ENCODE measurements at places on chromosomes 13 and 19.

DNA sequence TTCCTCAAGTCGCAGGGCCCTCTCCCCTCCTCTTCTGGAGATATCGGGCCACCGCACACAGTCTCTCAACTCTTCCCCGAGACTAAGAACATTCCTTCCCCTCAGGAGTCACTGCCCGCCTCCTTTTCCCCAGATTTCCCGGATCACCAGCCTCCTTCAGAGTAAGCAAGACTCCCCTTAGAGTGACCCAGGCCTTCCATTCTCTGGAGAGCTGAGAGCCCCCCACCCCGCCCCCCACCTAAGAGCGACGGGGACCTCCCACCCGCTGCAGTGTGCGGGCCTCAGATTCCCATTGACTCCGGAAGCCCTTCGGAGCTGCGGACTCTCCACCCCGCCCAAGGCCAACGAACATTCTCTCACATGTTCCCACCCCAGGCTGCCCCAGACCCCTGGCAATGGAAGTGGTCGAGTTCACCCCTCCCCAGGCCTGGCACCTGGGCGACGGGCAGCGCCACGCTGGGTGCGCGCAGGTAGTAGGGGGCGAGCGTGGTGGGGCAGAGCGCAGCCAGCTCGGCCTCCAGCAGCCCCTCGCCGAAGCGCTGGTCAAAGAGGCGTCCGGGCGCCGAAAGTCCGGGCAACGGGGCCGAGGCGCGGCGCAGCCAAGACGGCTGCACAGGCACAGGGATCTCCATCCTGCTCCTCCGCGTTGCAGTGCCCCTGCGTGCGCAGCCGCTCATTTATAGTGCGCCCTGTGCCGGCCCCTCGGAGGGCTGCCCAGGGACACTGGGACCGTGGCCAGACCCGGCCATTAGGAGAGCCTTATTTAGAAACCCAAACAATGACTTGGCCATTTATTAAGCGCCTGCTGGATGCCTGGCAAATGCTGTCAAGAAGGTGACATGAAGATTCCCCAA, at the start of gene HSPB6:
Gene HSPB6 (minus strand): TSS at position 653 of the 854 bp plus-strand sequence. CDS start 21 bp downstream, at position 632.
- DNase-seq = peak; percentile 80

DNA sequence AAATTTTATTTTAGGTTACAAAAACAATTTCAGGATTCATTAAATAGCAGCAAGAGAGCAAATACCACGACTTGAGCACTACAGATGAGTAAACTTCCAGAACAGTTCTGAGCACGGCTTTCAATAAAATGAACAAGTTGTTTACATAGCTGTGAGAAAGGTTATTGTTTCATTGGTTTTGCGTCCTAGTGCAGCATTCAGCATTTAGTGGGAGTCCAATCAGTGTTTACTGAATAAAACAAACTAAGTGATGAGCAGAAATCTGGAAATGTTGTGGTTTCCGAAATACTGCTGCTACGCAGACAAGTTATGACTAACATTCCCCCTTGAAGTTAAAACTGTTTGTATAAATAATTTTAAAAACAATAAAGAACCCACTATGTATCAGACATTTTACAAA, 251.5 kb upstream of the STARD13 start:
- no peak for DNase-seq

DNA sequence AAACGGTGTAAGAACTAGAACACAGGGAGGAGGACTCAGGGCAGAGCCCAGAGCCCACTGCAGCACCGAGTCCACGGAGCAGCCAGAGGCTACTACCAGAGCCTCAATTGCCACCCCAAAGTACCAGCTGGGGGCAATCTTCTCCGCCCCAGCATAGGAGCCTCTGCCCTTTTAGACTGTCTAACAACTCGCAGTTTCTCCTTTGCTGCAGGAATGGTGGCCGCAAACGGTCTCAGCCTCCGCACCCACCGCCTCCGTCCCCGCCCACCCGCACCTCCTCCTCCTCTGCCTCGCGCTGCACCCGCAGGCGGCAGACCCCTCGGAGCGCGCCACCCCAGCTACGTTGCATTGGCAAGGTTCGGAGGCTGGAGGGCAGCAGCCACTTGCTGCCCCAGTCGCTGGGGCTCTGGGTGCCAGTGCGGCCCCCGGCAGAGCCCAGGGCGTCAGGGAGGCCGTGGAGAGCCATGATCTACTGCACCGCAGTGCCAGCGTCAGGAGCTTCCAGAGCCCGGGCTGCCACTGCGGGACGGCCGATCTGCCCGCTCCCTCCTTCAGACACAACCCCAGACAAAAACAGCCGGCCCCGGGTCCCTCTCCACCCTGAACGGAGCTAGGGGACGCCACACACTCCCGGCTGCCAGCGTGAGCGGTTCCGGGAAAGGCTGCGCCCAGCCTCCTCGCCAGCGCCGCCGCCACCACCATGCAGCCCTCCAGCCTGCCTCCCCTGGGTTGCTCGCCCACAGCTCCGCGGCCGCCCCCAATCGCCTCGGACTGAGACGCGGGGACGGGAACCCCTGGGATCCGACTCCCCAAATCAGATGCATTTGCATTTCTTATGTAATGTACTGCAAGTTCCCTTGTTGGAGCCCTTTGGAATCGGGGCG, 1.8 kb downstream of the FGF14 start:
- peak; percentile 47 for DNase-seq

DNA sequence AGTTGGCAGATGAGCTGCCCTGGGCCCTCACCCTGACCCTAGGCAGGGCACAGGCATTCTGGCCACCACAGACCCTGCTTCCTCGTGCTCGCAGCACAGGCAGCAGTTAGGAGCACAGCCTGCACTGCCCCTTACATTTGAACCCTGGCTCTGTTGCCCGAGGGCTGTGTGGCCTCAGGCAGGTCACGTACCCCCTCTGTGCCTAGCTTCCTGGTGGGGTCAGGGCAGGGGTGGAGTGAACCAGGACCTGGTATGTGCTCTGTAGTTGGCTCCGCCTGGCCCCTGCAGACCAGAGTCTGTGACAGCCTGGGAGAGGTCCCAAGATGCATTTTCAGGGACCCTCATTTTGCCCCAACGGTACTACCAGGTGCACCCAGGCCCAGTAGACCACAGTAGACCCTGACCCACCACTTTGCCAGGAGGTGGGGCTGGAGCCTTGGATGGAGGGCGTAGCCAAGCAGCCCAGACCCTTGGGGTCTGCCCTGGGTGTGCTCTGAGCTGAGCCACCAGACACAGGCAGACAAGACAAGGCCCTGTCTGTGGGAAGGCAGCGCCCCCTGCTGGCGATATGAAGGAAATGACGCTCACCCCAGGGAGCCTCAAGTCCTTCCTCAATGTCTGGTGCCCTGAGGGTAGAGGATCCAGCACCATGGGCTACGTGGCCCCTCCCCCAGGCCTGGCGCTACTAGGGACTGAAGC, 9.1 kb downstream of the LYL1 start:
- peak; percentile 93 for DNase-seq

DNA sequence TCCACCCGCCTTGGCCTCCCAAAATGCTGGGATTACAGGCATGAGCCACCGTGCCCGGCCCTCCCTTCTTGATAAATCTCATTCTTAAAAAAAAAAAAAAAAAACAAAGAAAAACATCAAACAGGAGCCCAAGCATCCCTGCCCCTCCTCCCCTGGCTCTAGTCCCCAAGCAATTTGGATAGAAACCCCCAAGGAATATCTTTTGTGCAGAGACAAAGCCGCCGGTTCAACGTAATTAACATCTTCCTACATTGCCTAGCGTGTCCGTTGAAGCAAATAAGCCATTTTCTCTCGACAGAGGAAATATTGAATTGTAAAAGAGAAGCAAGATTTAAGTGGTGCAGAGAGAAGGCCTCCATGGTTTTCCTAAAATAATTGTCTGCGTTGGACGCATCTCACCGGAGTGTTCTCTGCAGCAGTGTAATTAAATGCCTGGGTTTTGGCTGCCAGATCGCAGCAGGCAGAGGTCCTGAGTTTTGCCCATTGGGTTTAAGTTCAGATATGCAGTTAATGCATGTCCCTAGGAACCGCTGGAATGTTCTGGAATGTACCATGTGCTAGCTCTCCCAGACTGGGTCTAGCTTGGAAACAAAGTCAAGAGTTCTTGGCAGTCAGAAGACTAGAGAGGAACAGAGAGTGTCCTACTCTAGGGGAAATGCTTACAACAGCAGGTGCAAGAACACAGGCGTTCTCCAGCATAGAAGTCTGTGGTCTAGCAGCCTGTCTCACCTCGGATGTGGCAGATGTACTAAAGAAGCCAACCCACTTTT, 30.8 kb downstream of the PIN1 start:
- no peak for DNase-seq

- peak; percentile 44 for DNase-seq
Measured at GRCh38 chr13:52405767-52406494, at the start of gene THSD1. TSS of gene THSD1 (minus strand) at chr13:52406172. CDS start at chr13:52402600, 3,572 bp downstream.

GRCh38 chr19:41843371-41843770, 1.1 kb downstream of the LYPD4 start:
- DNase-seq = no peak

GRCh38 chr13:33004511-33004910, 11.7 kb upstream of the KL start:
- peak; percentile 57 for DNase-seq

DNA sequence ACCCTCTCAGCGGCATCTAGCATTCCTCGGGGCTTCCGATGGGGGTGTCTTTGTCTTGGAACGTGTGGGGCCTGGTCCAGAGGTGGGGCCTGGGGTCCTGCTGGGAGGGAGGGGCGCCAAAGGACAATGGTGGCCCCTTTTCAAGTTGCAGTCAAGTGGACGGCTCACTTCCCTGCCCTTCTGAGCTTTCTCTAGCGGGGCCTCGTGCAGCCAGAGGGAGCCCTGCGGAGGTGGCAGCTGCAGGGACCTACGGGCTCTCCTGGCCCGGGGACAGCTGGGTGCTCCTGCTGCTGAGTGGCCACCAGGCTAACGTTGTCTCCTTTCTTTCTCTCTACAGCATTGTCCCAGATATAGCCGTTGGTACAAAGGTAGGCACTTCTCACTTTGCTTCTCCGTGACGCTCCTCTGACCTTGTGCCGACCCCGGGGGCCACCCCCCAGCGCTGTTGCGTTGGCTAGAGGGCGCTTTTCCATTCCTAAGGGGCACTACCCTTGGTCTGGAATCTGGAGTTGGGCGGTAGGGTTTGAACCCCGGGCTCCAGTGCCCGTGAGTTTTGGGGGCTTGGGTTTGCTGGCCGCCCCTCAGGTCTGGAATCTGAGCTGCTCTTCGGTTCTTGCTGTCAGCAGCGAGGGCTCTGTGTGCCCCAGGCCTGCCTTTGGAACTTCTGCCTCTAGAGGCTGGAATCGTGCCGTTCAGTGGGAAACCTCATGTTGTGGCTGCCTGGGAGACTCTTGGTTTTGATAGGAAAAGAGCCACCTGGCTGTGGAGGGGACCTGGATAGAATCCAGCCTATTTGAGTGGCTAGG, 2.0 kb downstream of the PTBP1 start:
- no peak for DNase-seq

GRCh38 chr13:106401081-106401480, 134.4 kb downstream of the EFNB2 start:
- DNase-seq = no peak

DNA sequence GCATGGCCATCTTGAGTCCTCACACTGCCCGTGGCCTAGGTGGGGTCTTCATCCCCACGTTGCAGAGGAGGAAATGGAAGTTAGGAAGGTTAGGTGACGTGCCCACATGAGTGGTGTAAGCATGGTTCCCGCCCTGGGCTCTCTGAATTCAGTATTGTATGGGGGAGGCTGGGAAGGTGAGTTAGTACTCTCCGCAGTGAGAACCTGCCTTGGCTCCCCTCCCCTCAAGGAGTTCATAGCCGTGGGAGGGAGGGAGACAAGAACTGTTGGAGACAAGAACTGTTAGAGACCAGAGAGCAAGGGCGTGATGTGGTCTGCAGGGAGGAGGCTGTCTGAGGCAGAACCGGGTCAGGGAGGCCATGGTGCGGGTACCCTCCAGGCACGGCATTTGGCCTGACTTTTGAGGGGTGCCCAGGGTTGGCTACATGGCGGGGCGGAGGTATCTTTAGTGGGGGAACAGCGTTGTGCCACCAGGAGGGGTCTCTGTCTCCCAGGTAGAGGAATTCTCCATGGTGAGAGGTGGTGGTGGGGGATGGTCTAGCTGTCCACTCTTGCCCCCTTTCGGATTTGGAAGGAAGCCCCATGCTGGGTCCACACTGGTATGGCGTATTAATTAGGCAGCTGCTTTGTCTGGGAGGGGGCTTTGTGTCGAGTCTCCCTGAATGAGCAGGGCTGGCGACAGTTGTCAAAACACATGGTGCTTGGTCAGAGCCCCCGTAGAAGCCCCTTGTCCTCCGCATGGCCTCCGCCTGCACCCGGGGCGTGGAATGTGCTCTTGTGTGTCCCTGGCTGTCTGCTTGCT, 45.8 kb downstream of the CAPN12 start:
- no peak for DNase-seq

DNA sequence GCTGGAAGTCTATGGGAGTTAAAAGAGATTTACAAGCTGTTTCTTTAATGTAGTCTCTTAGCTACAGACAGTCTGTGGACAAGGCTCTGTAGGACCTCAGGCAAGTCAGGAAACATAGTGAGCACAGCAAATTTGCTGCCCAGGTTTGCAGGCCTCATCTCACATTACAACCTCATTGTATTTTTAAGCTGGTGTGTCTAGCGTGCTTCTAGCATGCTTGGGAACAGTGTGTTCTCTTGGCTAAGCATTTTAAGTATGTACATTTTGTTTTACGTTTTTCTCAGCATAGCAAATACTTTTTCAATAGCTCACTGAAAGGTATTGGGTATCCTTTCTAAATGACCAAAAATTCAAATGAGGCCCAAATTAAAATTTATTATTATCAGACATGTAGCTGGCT, 113.2 kb downstream of the STARD13 start:
- no peak for DNase-seq

GRCh38 chr19:18939922-18940768, 872 bp downstream of the HOMER3 start:
- DNase-seq = peak; percentile 92

- no peak for DNase-seq
Measured at GRCh38 chr19:4199699-4200293, 17.3 kb downstream of the ANKRD24 start.

- peak; percentile 19 for DNase-seq
Measured at GRCh38 chr19:13796301-13797057, 1.2 kb downstream of the ZSWIM4 start.

- no peak for DNase-seq
Measured at GRCh38 chr19:32458500-32459123, 53.0 kb downstream of the DPY19L3 start.

- DNase-seq = no peak
Measured at GRCh38 chr13:37657134-37657533, 58.6 kb upstream of the POSTN start.

DNA sequence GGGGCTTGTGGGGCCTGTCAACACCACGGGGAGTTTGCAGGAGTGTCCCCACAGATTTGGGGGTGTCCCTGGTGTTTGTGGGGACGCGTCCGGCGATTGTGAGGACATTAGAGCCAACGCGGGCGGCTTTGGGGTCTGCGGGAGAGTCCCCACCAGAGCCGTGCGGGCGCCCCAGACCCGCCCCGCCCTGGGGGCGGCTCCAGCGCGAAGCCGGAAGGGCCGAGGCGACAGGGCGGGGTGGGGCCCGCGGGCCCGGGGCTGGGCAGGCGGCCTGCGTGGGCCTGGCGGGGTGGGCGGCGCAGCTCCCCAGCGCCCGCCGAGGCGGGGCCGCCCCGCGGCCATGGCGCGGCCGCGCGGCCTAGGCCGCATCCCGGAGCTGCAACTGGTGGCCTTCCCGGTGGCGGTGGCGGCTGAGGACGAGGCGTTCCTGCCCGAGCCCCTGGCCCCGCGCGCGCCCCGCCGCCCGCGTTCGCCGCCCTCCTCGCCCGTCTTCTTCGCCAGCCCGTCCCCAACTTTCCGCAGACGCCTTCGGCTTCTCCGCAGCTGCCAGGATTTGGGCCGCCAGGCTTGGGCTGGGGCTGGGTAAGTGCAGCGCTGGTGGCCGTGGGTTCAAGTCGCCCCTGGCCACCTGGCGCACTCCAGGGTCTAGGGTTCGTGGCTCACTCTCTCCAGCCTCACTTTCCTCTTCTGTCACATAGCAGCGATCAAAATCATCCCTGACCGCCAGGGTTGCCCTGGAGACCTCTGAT, 10.3 kb downstream of the PDE4A start:
- peak; percentile 88 for DNase-seq

- DNase-seq = peak; percentile 55
Measured at GRCh38 chr13:43787997-43788396, 1.2 kb upstream of the ENOX1 start.
